ENCODE measurements at places on chromosomes 7 and 10.

- DNase-seq, result no peak
Observed at GRCh38 chr7:157309988-157310668, 26.7 kb upstream of the DNAJB6 start.

GRCh38 chr10:47176206-47176902, 123.6 kb upstream of the GDF10 start:
- no peak for DNase-seq

DNA sequence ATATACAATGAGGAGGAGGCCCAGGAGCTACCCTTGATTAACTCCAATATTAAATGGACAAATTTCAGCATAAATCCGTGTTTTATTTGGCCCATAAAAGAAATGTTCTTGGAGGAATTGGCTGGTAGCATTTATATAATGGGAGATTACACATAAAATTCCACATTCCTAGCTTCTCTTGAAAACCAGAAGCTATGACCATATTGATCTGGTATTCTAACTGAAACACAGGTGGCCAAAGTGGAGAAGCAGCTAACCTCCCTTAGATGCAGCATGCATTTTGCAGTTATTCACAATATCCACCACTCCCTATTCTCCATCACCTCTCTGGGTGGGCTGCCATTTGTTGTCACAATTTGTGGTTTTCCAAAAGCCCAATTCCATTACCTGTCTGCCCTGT, 148.8 kb upstream of the CACNA2D1 start:
- no peak for DNase-seq

DNA sequence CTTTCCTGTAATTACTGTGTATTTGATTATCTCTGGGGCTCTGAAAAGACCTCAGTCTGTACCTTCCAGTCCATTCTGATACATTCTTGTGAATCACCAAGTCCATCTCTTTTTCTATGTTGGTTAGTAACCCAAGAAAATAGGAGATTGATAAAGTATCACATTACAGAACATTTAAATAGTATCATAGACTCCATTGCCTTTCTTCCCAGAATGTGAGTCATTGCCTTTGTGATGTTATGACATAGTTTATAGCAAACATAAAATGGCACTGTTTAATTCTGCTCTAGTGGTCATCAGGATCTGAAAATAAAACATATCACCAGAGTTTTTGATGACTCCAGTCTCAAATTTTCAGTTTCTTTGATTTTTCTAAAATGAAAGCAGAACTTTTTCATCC, 78.4 kb downstream of the NRG3 start:
- DNase-seq, result no peak

DNA sequence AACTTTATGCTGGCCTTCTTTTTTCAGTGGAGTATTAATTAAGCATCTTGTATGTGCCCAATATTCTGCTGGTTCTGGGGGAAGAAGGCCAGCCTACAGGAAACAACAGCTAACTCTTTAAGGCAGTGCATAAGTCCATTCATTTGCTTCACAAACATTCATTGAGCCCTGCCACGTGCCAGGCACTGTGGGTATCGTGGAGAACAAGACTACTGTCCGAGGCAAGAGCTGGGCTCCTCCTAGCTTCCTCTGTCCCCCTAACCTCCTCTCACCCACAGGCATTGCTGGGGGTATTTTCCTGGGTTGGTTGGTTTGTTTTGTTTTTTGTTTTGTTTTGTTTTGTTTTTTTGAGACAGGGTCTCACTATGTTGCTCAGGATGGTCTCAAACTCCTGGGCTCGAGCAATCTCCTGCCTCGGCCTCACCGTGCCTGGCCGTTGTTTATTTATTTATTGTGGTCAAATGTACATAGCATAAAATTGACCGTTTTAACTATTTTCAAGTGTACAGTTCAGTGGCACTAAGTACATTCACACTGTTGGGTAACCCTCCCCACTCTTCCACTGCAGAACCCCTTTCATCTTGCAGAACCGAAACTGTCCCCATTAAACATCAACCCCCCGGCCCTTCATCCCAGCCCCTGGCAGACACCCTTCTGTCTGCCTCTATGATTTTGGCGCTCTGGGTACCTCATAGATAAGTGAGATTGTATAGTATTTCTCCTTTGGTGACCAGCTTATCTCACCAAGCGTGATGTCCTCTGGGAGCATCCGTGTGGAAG, 32.6 kb downstream of the CHST3 start:
- no peak for DNase-seq

DNA sequence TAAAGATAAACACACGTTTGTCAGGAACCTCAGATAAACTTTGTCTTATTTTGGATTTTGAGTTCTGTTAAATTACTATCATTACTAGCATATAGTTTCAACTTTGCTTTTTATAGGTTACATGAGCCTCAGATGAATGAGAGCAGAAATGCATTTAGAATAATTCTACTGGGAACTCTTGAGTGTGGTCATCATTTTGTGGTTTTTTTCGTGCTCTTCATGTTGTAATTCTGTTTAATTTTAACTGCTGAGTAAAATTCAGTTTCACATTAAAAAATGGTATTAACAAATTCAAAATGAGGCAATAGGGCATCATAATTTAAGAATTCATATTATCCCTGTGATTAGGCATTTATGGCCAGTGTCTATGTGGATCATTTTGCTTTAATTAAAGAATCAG, 72.9 kb downstream of the GNAI1 start:
- no peak for DNase-seq

GRCh38 chr7:44064791-44065430, 456 bp downstream of the PGAM2 start:
- DNase-seq, result no peak

DNA sequence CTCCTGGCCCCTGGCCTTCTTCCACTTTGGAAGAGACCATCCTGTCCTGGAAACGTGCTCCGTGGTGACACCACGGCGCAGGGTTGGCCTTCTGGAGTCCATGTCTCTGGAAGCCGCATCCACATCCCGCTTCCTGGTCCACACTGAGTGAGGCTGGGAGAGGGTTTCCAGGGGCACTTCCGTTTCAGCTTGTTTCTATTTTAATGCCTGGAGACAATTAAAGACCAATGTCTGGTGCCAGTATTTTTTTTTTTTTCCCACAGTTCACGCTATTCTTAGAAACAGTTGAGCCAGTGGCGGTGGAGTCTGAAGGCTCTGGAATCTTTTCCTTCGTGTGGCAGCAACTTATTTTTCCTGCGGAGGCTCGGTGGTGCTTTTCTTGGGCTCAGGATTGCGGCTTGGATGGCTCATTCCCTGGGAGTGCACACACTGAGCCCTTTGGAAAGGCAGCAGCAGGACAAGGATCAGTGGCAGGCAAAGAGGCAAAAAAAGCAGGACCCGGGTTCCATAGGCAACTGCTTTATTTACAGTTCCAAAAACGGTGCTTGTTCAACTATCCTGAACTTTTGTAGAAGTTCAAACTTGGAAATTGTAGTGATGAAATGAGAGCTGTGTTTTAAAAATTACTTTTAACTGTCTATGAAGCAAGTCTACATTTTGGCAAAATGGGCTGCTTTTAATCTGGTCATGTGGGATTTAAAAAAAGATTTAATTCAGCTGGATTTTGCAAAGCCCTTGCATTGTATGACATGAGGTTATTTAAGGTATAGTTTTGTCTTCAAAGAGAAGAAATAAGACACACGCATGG, 202.8 kb downstream of the BAMBI start:
- DNase-seq, result no peak

DNA sequence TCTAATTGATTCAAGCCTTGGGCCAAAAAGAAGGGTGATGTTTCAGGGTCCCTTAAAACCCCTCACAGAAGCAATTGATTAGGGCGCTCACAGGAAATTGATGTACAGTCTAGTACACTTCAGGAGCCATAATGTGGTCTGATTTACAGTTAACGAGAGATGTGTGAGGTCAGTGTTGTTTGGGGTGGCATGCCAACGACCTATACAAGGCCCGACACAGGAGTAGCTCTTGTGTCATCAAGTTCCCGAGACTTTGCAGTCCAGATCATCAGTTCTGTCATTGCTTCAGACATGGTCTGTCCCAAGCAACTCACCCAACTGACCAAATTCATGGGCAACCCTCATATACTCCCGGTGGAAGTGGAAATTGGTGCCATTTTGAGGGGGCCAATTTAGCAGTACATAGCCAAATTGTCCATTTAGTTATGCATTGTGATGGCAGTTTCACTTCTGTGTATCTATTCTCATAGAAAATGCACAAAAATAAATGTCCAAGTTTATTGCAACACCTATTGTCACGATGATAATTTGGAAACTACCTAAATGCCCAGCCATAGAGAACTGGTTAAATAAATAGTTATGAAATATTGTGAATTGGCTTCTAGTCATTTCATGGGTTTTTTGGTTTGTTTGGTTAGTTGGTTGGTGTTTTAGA, 18.0 kb upstream of the ARID5B start:
- no peak for DNase-seq

- DNase-seq, result no peak
Observed at GRCh38 chr10:6232225-6232807, 29.6 kb downstream of the PFKFB3 start.

DNA sequence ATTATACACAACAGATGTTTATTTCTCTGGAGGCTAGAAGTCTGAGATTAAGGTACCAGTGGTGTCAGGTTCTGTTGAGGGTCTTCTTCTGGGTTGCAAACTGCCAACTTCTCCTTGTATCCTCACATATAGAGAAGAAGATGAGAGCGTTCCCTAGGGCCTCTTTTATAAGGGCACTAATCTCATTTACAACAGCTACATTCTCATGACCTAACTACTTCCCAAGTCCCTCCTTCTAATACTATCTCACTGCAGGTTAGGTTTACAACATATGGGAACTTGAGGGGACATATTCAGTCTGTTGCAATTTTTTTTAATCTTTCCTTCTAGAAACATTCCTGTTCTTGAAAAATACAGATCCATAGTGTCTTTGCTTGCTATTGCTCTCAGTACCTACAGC, 18.3 kb upstream of the FAM3C start:
- no peak for DNase-seq

GRCh38 chr7:84042110-84042539, 152.5 kb downstream of the SEMA3A start:
- no peak for DNase-seq

GRCh38 chr7:1479287-1479686, 20.0 kb upstream of the MICALL2 start:
- no peak for DNase-seq

GRCh38 chr7:157612664-157613561, 276.1 kb downstream of the DNAJB6 start:
- DNase-seq, result peak; percentile 16

- no peak for DNase-seq
Observed at GRCh38 chr7:141511316-141511675, 39.9 kb upstream of the AGK start.

DNA sequence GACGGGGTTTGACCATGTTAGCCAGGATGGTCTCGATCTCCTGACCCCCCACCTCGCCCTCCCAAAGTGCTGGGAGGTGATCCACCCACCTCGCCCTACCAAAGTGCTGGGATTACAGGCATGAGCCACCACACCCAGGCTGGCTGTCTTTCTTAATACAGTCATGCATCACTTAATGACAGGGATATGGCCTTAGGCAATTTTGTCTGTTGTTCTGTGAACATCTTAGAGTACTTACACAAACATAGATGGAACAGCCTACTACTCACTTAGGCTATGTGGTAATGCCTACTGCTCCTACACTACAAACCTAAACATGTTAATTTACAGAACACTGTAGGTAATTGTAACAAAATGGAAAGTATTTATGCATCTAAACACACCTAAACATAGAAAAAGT, 106.6 kb upstream of the KCNMA1 start:
- no peak for DNase-seq
